ENCODE measurements at places on chromosomes 3 and 15.
A peak's percentile ranks its signal among the peaks of the same experiment; 100 is the strongest.

DNA sequence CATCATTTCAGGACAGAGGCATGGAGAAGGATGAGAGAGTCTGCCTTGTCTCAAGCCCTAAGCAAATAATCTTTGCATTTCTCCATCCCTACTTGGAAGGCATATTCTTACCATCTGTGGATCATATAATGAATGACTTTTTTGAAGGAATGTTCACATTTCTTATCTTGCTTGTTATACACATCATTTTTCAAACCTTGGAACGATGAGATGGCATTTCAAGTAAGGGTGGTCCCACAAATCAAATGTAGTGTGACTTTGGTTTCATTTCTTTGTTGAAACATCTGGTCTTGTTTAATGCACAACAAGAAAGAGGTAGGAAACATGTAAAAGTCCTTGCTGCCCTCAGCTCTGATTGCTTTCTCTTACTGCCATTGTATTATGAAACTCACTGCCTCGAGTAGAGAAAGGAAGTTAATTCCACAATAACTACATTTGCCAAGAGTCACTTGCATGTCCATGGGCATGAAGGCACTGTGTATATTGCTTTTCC, 32.1 kb downstream of the RBMS3 start:
- DNase-seq = no peak

GRCh38 chr3:52438579-52439425, 6.1 kb downstream of the SEMA3G start:
- no peak for DNase-seq

DNA sequence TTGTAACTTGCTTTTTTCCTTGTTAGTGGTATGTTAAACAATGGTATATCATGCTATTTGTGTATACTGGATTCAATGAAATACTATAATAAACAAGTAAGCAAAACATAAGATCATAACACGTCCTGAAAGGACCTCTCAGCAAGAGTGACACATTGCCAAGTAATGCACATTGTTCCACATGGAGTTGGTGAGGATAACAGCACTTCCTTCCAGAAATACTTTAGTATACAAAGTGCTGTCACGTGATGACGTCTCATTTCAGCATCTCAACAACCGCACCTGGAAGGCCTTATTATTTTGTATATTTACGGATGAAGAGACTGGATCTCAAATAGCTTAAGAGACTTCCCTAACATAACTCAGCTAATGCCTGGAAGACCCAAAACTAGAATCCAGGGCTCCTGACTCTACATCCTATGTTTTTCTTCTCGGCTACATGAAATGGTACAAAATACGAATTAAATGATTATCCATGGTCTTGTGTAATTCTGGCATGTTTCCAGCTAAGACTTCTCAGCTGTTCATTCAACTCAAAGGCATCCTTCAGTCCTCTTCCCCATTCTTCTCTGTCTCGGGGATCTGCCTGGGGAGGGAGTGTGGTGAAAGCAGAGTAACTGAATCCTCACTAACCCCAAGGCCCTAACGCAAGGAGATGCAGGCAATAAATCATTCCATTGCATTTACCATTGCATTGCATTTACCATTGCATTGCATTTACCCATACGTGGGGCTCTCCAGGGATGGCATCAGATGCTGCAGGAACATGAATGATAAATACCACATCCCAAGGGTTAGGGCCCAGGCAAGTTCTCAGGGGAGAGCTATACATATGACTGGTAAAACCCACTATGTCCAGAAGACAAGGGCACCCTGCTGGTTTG, 79.2 kb downstream of the LIPC start:
- DNase-seq = no peak

DNA sequence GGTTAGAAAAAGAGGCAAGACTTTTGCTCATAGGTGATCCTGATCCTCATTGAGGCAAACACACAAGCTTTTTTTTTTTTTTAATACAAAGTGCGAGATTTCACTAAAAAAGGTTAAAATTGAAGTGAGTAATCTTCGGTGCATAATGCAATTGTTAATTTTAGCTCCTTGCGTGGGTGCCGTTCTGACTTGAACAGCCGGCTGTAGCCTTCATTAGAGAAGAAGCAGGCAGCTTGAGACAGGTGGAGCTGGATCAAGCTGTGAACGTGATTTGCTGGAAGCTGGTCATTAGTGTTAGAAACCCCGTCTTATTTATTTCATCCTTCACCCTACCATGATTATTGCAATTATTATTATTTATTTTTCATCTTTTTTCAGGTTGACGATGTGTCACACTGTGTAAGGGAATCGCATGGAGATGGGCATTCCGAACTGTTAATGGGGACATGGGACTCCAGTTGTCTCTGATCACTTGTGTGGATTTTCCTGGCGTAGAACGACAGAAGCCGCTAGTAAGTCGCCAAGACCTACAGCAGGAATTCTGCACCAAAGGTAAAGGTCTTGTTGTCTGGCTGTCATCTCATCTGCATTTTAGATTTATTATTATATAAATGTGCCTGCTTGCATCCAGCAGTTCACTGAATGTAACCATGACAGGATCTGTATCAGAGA, 40.2 kb downstream of the ARPP21 start:
- DNase-seq = no peak

DNA sequence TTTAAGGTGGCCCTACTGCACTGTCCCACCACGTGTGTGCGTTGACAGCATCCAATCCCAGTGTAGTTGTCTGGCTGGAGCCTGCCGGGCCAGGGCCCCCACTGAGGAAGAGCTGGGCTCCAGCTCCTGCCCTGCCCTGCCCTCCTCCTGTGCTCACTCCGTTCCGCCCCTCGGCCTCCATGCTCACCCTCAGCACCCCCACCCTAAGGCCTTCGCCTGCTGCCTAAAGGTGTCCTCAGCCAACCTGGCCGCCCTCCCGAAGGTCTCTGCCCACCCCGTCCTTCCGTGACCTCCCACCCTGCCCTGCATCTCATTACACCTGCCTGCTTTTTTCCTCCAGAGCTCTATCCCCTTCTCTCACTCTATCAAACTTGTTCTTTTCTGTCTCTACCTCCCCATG, 118.0 kb downstream of the TPRA1 start:
- DNase-seq = no peak

DNA sequence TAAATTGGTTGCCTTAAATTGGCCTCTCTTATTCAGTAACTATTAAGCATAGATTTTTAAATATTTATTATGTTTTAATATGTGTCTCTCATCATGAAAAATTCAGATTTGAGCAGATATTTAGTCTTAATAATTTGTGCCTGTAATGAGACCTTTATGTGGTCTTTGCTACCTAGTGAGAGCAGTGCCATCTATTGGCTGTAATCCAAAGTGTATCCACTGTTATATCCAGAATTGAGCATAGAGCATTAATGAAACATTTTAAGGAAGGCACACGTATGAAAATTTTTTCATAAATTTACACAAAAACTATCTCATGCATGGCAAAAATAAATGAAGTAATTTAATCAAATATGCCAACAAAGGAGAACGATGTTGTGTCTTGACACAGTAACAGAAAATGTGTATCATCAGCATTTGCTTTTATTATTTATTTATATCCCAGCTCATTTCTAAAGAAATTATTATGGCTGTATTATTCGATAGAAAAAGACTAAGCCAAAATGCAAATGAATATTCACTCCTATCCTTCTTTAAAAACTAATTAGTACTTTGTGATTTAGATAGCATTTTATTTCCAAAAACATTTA, 203.5 kb downstream of the RSRC1 start:
- DNase-seq = no peak

- no peak for DNase-seq
Measured at GRCh38 chr15:77837649-77838025, 204.9 kb upstream of the LINGO1 start.

GRCh38 chr3:105402287-105402801, 35.6 kb downstream of the ALCAM start:
- DNase-seq = no peak

DNA sequence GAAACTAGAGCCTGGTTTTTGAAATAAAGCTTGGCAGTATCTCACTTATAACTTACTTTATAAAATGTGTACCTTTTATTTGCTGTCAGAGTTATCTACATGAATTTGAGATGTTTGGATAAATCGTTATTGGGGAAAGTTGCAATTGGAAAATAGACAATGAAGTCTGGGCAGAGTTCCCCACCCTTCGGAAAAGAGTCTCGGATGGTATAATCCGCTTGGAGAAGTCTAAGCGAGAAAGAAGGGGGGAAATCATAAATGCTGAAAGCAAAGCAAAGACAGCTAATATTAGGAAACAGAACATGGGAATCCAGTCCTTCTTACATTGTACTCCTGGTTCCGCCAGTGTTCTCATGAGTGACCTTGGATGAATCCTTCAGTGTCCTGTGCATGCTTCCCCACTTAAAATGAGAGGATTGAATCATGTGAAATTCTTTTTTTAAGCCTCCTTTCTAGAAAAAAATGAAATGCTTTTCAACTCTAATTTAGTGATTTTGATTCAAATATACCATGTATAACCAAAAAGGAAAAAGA, 162.4 kb downstream of the ATG7 start:
- no peak for DNase-seq

GRCh38 chr3:45567730-45568172, 26.8 kb upstream of the LIMD1 start:
- peak; percentile 36 for DNase-seq

DNA sequence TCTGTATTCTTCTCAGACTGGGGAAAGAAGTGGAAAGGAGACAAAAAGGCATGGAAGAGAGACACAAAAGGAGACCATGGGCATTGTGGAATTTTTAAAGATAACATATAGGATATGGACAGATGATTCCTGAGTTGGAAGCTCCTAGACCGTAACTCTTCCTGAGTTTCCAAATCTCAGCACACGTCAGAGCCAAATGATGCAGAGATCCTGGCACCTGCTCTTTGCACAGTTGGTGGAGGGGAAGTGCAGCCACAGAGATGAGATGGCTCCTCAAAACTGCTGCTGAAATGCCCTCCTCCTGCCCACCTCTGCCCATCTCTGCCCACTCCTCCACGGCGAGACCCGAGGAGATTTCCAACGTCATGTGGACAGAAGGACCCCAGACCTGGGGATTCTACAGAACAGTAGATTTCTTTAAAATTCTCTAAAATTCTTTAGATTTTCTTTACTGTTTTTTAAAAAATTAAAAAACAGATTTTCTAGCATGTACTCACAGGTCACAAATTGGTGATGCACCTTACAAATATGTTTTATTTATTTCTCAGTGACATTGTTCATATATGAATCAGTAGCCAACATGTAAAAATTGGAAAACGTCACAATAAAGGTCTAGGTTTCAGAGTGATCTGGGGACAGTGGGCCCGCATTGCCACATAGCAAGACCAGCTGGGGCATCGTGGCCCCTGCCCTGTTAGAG, 8.1 kb downstream of the CPN2 start:
- DNase-seq = no peak

DNA sequence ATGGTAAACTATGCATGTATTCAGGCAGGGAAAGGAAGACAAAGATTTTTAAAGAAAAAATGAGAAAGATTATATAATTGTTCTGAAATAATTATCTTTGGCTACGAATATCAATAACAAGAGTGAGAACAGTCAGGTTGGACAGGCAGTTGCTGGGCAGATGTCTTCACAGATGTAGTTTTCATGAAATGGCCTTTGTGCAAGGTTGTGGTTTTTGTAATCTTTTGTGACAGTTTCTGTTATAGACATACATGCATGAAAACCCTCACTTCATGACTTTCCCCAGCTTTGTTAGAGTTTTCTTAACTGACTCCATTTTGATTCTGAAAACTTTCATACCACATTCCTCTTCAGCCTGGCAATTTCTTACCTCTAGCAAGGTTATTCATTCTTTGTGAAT, 34.9 kb upstream of the SLC25A36 start:
- no peak for DNase-seq

DNA sequence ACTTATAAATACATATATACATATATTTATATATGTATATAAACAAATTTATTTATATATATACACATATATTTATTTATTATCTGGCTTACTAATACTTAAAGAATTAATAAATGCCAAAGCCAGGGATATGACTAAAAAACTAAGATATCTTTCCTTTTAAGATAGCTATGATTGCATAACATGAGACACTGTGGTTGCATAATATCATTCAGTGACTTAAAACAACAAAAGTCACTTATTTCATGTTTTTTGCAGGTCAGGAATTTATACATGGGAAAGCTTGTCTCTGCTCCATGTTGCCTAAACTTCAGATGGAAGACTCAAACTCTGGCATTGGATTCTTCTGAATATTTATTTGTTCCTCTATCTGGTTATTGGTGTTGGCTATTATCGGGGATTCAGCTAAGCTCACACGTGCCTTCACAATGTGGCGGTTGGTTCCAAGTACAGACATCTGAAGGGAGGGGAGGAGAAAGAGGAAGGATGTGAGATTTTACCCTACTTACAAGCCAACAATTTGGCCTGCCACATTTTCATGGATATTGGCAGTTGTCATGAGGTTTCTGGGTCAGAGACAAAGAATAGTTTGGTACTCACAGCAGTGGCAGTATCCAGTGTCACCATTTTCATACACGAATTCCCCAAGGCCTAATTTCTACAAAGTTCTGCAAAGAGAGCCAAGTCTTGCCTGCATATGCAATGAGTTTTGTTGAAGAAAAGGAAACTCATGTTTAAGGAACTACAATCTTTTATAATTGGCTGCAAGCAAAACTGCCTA, 381.6 kb downstream of the EPHA3 start:
- no peak for DNase-seq

DNA sequence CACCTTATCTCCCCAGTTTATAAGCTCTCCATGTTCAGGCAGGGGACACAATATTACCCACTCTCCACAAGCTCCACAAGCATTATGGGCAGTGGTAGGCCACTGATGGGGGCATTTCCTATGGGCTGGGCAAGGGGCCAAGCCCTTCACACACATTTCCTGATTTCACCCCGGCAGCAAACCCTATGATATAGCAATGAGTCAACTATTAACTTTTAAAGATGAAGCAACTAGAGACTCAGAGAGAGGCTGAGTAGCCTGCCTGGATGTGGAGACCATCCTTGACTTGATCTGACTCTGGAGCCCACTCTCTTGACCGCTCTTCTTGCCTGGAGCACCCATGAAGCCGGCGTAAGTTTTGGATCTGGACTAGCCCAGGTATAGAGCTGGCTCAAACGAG, 27.4 kb downstream of the FOXL2NB start:
- DNase-seq = no peak

DNA sequence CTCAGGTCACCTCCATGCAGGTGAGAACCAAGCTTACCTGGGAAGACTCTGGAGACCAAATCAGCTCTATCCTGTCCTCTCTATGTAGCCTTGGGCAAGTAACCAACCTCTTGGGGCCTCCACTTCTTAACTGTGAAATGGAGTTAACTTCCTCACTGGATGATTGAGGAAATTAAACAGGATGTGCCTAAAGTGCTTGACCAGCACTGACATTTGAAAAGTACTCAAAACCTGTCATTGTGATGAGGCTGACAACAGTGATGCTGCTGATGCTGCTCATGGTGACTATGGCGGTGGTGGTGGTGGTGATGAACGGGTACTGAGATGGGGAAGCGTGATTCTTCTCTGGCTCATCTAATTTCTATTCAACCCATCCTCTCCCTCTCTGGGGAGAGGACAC, 22.3 kb downstream of the VIPR1 start:
- no peak for DNase-seq

DNA sequence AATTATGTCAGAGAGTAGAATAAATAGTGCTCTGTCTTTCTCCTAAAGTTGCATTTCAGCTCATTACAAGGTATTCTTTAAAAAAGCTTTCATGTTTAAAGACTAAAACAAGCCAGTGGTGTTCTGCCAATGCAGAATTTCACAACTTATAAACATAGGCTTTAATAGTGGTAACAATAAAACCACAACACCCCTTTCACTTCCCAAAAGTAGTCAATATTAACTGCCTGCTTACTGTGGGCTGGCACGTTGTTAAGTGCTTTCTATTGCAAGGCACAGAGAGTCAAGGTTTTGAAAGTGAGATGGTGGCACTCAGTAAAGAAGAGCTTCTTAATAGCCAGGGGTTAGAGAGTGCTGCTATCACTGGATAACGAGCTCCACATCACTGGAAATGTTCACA, 8.4 kb upstream of the RTP1 start:
- no peak for DNase-seq

All from substantia nigra (tissue), 51 donors.